T-cell (primary cell): ENCODE measurements at places on chromosomes 16 and 17. TPM values are rescaled to one million over a fixed set of nuclear protein-coding genes. Genes with fewer than 3 reads are reported as not detected.

The ABCC11 gene
- 0.29 TPM for total RNA-seq

The PNMT gene
- 0.35 TPM for total RNA-seq

The PIRT gene
- total RNA-seq, result not detected

The SLC52A1 gene
- not detected for total RNA-seq

The OTOA gene
- total RNA-seq, result not detected

DNA sequence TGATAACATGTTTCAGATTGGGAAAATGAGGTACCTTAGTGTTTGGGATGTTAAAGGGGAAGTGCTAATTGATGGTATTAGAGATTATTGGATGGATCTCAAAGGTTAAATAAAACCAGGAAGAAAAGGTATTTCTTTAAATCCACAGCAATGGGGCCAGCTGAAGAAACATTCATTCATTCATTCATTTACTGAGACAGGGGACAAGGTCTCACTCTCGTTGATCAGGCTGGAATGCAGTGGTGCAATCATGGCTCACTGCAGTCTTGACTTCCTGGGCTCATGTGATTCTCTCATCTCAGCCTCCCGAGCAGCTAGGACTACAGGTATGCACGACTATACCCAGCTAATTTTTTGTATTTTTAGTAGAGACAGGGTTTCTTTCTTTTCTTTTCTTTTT, 19.8 kb downstream of the EARS2 start:
- no peak for DNase-seq

DNA sequence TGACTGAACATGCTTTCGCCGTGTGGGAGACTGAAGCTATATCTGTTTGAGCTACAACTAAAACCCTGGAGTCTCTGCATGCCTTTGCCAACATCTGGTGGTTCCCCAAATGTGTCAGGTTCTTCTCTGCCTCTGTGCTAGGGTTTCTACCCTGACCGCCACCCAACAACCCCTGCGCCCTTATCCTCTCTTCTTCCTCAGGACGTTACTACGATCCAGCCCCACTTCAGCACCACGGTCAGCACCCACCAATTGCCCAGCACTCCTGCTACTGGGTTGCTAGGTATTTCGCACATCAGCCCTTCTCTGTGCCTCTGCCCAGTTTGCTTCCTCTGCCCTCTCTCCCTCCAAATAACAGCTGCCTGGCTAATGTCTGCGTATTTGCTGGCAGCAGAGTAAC, 106.3 kb upstream of the HSBP1 start:
- DNase-seq, result no peak

- no peak for DNase-seq
These were observed 17.4 kb downstream of the TMC6 start for GRCh38 chr17:78111016-78111726.

- DNase-seq, result no peak
These were observed 21.8 kb downstream of the ABCC3 start for GRCh38 chr17:50656509-50656908.

DNA sequence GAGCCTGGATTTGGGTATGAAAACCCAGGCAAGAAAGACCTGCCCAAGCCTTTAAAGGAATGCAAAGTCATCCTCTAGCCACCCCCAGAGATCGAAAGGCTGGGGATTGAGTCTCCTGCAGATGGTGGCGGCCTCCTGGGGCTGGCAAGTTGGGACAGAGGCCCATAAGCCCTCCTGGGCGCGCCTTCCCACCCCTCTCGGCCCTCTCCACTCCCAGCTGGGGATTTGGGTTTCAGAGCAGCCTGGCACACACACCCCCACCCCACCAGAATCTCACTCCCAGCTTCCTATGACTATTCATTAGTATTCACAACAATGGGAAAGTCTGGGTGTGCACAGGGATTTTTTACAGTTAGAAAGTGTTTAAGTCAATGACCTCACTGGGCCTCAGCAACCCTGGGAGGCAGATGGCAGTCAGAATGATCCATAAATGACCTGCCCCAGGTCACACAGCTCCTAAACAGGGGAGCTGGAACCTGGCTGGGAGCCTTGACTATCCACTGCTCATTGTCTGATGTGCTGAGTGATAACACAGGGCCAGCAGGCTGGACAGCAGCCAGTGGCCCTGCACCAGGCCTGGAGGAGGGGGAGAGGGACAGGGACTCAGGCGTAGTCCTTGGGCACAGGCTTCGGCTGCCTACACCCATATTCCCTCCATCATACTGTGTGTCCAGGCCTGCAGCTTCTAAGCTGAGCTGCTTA, 12.1 kb downstream of the NHERF1 start:
- DNase-seq, result no peak

DNA sequence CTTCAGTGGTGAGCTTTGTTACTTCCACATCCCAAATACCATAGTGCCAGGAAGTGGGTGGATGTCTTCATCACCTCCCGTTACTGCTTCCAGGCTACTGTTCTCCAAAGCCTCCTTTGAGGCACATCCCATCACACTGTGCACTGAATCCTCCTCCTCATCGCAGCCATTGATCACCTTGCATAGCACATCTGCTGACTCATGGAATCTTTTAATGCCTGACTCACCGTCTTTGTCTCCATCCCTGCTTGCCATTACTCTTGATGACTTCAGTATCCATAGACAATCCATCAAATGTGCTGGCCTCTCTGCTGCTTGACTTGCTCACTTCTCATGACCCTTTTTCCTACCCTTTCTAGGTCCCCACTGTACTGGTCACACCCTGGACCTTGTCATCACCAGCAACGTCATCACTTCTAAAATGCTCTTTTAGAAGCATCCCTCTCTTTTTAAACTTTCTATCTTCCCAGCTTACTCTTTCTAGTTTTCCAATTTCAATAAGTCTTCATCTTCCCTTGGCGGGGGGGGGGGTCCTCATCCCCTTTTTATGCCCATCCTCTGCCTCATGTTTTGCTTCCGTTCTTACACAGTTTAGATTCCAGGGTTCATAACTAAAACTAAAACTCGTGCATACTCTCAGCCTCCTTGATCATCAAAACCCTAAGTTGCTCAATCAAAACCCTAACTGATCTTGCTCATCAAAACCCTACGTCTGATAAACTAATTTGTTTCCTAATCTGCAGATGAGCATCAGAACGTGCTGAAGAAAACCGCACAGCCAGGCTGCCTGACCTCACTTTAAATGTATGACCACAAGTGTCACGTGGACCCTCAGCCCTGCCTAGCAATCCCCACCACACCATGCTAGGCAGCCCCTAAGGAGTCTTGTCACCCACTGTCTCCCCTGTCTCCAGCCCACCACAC, 289.7 kb upstream of the ZFHX3 start:
- no peak for DNase-seq

- DNase-seq, result peak; percentile 76
These were observed 70.8 kb downstream of the ABR start for GRCh38 chr17:1108765-1109605.

- DNase-seq, result no peak
These were observed 902 bp downstream of the KAT2A start for GRCh38 chr17:42120161-42120769.
